Peyer's patch (tissue), 4 donors: ENCODE measurements at places on chromosomes 12 and 14. TPM values are rescaled to one million over a fixed set of nuclear protein-coding genes. Genes with fewer than 3 reads are reported as not detected.
A peak's percentile ranks its signal among the peaks of the same experiment; 100 is the strongest.

GRCh38 chr12:51174501-51174900 is 1.6 kb upstream of the TFCP2 start:
- no peaks in the 10 kb centered on the region for H3K27me3 ChIP-seq
- no peak overlapping the region for H3K4me3 ChIP-seq
- DNase-seq, result no peak
- no peak overlapping the region for H3K27ac ChIP-seq

- DNase-seq, result no peak
- H3K4me1 ChIP-seq, result peaks cover 13% of the 10 kb centered on the region
- H3K27ac ChIP-seq, result no peak overlapping the region
- H3K4me3 ChIP-seq, result no peak overlapping the region
Measured at GRCh38 chr12:49838973-49839633, 3.8 kb downstream of the BCDIN3D start.

GRCh38 chr12:8033153-8034044 is 883 bp downstream of the FOXJ2 start:
- H3K27me3 ChIP-seq, result no peaks in the 10 kb centered on the region
- DNase-seq, result no peak
- H3K27ac ChIP-seq, result peak overlapping the region; percentile 93

- no peaks in the 10 kb centered on the region for H3K27me3 ChIP-seq
- H3K4me1 ChIP-seq, result no peaks in the 10 kb centered on the region
- H3K36me3 ChIP-seq, result no peaks in the 10 kb centered on the region
- no peak for DNase-seq
Measured at GRCh38 chr12:124742111-124742510, 121.6 kb downstream of the SCARB1 start.

- no peak for DNase-seq
- no peaks in the 10 kb centered on the region for H3K4me1 ChIP-seq
- no peaks in the 10 kb centered on the region for H3K27me3 ChIP-seq
- no peak overlapping the region for H3K27ac ChIP-seq
- H3K4me3 ChIP-seq, result no peak overlapping the region
- no peaks in the 10 kb centered on the region for H3K36me3 ChIP-seq
Measured at GRCh38 chr14:106670011-106670410, 1143.6 kb downstream of the TMEM121 start.

- no peaks in the 10 kb centered on the region for H3K4me1 ChIP-seq
- peak overlapping the region; percentile 60 for H3K27ac ChIP-seq
- peak overlapping the region; percentile 70 for H3K4me3 ChIP-seq
- H3K27me3 ChIP-seq, result no peaks in the 10 kb centered on the region
Measured at GRCh38 chr14:69260861-69261564, 1.1 kb downstream of the GALNT16 start.

ETFBKMT gene
- total RNA-seq, result 1.9 TPM

PNP gene
- 52.0 TPM for total RNA-seq

TAS2R30 gene
- 9.9 TPM for total RNA-seq

BDKRB1 gene
- 2.2 TPM for total RNA-seq
